ENCODE measurements at places on chromosomes 6 and 20. TPM values are rescaled to one million over a fixed set of nuclear protein-coding genes. Genes with fewer than 3 reads are reported as not detected.

EXOC2 gene
- 15.7 TPM for polyA plus RNA-seq

GRCh38 chr20:11813106-11813890 is 104.4 kb upstream of the BTBD3 start:
- no peaks in the 10 kb centered on the region for H3K36me3 ChIP-seq
- no peak overlapping the region for H3K4me3 ChIP-seq
- H3K27me3 ChIP-seq = no peaks in the 10 kb centered on the region
- H3K4me1 ChIP-seq = no peaks in the 10 kb centered on the region
- H3K27ac ChIP-seq = no peak overlapping the region

CLDN20 gene
- not detected for polyA plus RNA-seq

DNA sequence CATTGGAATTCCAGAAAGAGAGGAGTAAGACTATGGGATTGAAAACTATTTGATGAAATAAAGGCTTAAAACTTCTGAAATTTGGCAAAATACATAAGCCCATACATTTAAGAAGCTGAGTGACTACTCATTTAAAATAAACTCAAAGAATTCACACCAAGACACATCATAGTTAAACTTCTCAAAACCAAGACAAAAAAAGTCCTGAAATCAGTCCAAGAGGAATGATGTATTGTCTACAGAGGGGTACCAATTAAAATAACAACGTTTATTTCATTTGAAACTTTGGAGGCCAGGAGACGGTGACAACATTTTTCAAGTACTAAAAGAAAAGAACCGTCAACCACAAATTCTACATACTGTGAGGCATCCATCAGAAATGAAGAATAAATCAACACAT is 841.4 kb upstream of the MAP3K7 start:
- no peak overlapping the region for H3K27ac ChIP-seq
- no peak for DNase-seq
- no peaks in the 10 kb centered on the region for H3K36me3 ChIP-seq

GRCh38 chr20:23111307-23111943 is 25.3 kb upstream of the CD93 start:
- H3K4me3 ChIP-seq = no peak overlapping the region
- no peaks in the 10 kb centered on the region for H3K36me3 ChIP-seq
- no peak for DNase-seq

GRCh38 chr20:3223651-3223993 is 14.3 kb downstream of the ITPA start:
- peaks cover under 1% of the 10 kb centered on the region for H3K4me1 ChIP-seq
- no peaks in the 10 kb centered on the region for H3K36me3 ChIP-seq
- H3K27me3 ChIP-seq = no peaks in the 10 kb centered on the region
- H3K4me3 ChIP-seq = no peak overlapping the region
- H3K27ac ChIP-seq = no peak overlapping the region

- no peaks in the 10 kb centered on the region for H3K4me1 ChIP-seq
- H3K27me3 ChIP-seq = no peaks in the 10 kb centered on the region
- no peaks in the 10 kb centered on the region for H3K36me3 ChIP-seq
- no peak overlapping the region for H3K4me3 ChIP-seq
- DNase-seq = no peak
- H3K27ac ChIP-seq = no peak overlapping the region
These were observed 503.9 kb downstream of the ADGRB3 start for GRCh38 chr6:69138893-69139494.

DNA sequence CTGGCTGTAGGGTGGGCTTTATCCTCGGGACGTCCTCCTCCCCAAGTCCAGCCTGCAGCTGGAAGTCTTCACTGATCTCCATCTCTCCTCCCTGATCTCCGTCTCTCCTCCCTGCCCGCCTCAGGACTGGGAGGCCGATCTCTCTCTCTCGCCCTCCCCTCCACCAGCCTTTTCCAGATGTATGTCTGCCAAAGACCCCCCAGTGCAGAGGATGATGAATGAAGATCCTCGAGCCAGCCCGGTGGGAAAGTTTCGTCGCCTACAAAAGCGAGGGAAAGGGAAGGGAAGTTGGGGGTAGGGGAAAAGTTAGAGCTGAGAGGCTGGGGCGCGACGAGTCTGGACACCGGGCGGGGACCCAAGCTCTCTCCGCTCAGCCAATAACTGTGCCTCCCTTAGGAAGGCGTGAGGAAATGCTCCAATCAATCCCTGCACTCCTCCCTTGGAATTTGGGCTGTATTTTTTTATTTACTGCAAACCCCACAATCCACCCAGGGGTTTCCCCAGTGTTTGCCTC is 595 bp upstream of the SRF start:
- no peaks in the 10 kb centered on the region for H3K27me3 ChIP-seq
- peak overlapping the region; percentile 83 for H3K4me3 ChIP-seq
- no peaks in the 10 kb centered on the region for H3K36me3 ChIP-seq
- DNase-seq = peak; percentile 84

- no peak for DNase-seq
- H3K4me1 ChIP-seq = no peaks in the 10 kb centered on the region
- no peaks in the 10 kb centered on the region for H3K36me3 ChIP-seq
- H3K27ac ChIP-seq = no peak overlapping the region
- no peaks in the 10 kb centered on the region for H3K27me3 ChIP-seq
- no peak overlapping the region for H3K4me3 ChIP-seq
These were observed 330.1 kb upstream of the MARCKS start for GRCh38 chr6:113526995-113527394.

- H3K27me3 ChIP-seq = no peaks in the 10 kb centered on the region
- no peaks in the 10 kb centered on the region for H3K36me3 ChIP-seq
- no peak overlapping the region for H3K27ac ChIP-seq
- no peak for DNase-seq
- no peaks in the 10 kb centered on the region for H3K4me1 ChIP-seq
These were observed 262.0 kb upstream of the FOXQ1 start for GRCh38 chr6:1049900-1050299.

DNA sequence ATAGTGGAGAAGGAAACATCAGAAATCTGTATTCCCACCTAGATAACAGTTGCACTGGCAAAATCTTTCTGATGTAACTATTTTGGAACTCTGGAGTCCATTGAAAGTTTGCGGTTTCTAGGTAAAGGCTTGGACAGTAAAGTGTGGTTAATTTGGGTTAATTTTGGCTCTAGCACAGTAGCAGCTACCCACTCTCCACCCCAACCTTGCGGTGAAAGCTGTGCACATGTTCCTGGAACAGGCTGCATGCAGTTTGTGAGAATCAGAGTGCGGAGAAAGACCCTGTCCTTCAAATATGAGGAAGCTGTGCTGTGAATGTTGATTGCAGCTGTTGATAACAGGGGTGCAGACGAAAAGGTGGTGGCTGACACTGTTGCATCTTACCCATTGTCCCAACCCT is 38.4 kb downstream of the SMOC2 start:
- H3K4me3 ChIP-seq = no peak overlapping the region
- no peaks in the 10 kb centered on the region for H3K36me3 ChIP-seq
- DNase-seq = no peak
- H3K27ac ChIP-seq = no peak overlapping the region
- no peaks in the 10 kb centered on the region for H3K4me1 ChIP-seq
- no peaks in the 10 kb centered on the region for H3K27me3 ChIP-seq

VIP gene
- 0.46 TPM for polyA plus RNA-seq

DNA sequence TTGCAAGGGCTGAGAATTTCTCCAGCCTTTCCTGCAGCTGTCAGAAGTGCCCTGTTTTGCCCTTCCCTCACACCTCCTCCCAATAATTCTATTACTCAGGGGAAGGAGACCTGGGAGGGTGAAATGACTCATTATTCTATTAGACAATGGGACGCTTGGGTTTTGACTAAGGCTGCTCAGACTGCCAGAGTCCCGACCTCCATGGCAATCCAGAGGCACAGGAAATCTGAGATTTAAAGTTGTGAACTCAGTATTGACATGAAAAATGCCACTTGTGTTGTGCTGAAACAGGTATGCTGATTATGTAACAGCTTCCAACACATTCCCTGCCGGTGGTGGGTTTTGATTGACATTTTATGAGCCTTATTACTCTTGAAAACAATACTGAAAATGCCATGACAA is 625.9 kb upstream of the FLRT3 start:
- no peak for DNase-seq
- H3K27me3 ChIP-seq = no peaks in the 10 kb centered on the region
- no peaks in the 10 kb centered on the region for H3K36me3 ChIP-seq

GRCh38 chr6:115945812-115946211 is 114.9 kb downstream of the FRK start:
- no peaks in the 10 kb centered on the region for H3K27me3 ChIP-seq
- no peak for DNase-seq
- H3K4me1 ChIP-seq = no peaks in the 10 kb centered on the region
- no peak overlapping the region for H3K27ac ChIP-seq
- H3K4me3 ChIP-seq = no peak overlapping the region

DNA sequence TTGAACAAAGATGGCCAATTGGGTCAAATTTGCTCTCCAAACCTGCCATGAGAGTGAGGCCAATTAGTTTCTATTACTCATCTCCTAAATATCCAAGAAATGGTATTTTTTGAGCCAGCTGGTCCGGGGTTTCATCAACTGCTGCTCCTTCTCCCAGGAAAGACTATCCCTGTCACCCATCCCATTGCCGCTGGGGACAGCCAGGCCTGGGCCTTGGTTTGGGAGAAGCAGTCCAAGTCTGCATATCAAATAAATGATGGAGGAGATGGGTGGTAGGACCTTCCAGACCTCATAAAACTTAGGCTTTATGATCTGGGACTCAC is 46.7 kb upstream of the TTPAL start:
- peaks cover 4% of the 10 kb centered on the region for H3K4me1 ChIP-seq
- H3K36me3 ChIP-seq = no peaks in the 10 kb centered on the region
- H3K27ac ChIP-seq = no peak overlapping the region
